ENCODE measurements at places on chromosomes 4 and X. TPM values are rescaled to one million over a fixed set of nuclear protein-coding genes. Genes with fewer than 3 reads are reported as not detected.
A peak's percentile ranks its signal among the peaks of the same experiment; 100 is the strongest.

DNA sequence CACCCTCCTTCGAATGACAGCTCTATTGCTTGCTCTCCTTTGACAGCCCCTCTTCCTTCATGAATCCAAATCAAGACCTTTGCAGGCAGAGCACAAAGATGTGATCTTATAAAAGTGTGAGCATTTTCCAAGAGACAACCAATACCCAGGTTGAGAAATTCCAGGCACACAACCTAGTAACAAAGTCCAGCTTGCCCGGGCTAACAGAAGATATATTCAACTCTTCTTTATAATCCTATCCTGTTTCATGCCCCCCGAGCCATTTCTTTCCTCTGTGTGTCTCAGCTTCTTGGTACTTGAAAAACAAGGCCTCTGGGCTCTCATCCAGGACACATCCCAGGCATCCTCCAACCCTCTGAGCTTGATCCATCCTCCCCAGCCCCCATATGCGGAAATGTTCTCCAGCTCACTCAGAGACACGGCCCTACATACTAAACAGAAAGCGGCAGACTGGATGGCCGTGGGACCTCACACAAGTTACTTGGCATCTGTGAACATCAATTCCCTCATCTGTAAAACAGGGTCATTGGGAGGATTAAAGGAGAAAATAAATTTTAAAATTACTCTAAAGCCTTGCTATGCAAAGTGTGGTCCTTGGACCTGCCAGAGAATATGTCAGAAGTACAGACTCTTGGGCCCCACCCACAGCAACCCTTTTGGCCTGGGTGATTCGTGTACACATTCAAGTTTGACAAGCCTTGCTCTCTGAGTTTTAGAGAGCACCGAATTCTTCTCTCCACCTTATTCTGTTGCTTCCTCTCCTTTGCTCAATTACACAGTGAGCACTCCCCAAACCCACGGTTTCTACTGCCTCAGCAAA is 627.0 kb downstream of the BCOR start:
- DNase-seq = no peak

SLC10A7 gene
- polyA plus RNA-seq = 1.9 TPM

- DNase-seq = peak; percentile 82
These were observed 201.3 kb downstream of the RBM46 start for GRCh38 chr4:154982187-154983047.

CLDN24 gene
- polyA plus RNA-seq = not detected

GRCh38 chr4:113537628-113538027 is 223.9 kb downstream of the CAMK2D start:
- no peak for DNase-seq

- no peak for DNase-seq
These were observed 761 bp downstream of the CLRN2 start for GRCh38 chr4:17515445-17516407.

- DNase-seq = no peak
These were observed 2089.6 kb upstream of the TENM3 start for GRCh38 chr4:180153587-180153986.

SRPX2 gene
- polyA plus RNA-seq = 0.30 TPM

PFKFB1 gene
- polyA plus RNA-seq = 0.15 TPM

GRCh38 chrX:76183289-76184049 is 10.6 kb downstream of the PBDC1 start:
- peak; percentile 67 for DNase-seq

DNA sequence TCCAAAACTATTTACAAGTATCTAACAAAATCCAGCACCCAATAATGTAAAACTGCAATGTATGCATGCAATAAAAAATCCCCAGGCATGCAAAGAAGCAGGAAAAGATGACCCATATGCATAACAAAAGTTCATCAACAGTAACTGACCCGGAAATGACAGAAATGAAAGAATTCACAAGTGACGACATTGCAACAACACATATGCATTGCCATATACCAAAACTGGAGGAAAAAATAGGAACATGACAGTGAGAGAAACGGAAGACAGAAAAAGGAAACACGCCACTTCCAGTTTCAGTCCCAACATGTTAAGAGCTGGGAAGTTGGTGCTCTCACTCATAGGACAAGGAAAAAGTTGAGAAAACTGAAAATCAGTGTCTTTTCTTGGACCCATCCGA is 154.6 kb downstream of the EVC2 start:
- DNase-seq = no peak

- DNase-seq = peak; percentile 54
These were observed 613 bp upstream of the ARSJ start for GRCh38 chr4:113979905-113980615.

DNA sequence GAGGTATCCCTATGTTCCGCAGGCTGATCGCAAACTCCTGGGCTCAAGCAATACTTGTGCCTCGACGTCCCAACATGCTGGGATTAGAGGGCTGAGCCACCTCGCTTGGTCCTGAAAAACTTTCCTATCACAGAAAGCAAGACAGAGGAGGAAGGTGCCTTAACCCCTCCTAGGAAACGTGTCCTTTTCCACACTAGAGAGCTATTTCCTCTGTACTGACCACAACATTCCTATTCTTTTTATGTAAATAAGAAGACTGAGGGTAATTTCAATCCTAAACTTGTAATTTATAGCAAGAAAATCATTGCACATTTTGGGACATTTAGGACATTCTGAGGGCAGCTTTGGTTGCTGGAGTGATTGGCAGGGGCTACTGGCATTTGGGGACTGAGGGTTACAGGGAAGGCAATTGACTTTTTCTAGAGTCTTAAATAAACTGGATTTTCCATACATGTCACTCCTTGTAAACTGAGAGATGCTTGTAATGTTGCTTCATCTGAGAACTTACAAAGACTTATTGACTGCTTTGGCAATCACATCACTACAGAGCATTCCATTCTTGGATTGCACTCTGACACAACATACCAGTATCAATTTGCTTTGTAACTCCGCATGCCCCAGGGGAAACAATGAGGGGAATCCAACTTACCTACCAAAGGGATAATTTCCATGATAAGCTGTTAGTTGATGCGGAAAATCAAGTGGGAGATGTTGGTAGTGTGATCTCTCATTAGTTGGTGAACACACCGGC is 15.6 kb downstream of the XAGE3 start:
- no peak for DNase-seq

- DNase-seq = no peak
These were observed 156.9 kb downstream of the SOWAHB start for GRCh38 chr4:76740866-76741662.

- DNase-seq = peak; percentile 60
These were observed 132.9 kb downstream of the MSL3 start for GRCh38 chrX:11890836-11891514.

DNA sequence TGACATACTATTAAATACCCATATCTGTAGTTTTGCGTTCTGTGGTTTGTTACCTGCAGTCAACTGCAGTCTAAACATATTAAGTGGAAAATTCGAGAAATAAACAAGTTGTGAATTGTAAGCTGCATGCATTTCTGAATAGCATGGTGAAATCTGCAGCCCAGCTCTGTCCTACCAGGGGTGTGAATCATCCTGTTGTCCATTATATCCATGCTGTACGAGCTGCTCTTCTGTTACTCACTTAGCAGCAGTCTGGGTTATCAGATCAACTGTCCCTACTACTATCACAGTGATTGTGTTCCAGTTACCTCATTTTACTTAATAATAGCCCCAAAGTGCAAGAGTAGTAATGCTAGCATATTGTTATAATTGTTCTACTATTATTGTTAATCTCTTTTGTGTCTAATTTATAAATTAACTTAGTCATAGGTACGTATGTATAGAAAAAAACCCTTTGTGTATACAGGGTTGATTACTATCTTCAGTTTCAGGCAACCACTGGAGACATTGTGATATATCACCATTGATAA is 173.7 kb upstream of the FAT4 start:
- DNase-seq = peak; percentile 49

MBNL3 gene
- 1.6 TPM for polyA plus RNA-seq

PALLD gene
- 157 TPM for polyA plus RNA-seq

ASB5 gene
- not detected for polyA plus RNA-seq

- DNase-seq = no peak
These were observed 140.9 kb upstream of the JADE1 start for GRCh38 chr4:128668566-128668965.

DNA sequence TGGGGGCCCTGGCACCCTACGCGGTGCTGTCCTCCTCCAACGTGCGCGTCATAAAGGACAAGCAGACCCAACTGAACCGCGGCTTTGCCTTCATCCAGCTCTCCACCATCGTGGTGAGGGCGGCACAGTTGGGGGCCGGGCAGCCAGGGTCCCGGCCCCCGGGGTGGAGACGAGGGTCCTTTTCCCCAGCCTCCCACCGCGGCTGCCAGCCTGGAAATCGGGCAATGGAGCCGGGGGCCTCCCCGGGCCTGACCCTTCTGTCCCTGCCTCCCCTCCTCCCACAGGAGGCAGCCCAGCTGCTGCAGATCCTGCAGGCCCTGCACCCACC is 13.7 kb upstream of the UBA1 start:
- no peak for DNase-seq

GRCh38 chr4:176794651-176795050 is 1.9 kb upstream of the VEGFC start:
- DNase-seq = no peak

GRCh38 chrX:40174001-40174853 is 76.5 kb upstream of the BCOR start:
- DNase-seq = peak; percentile 39

UGT2B11 gene
- polyA plus RNA-seq = not detected

- DNase-seq = no peak
These were observed 63.4 kb upstream of the S100G start for GRCh38 chrX:16586377-16587112.

GRCh38 chr4:54643172-54643571 is 14.6 kb upstream of the KIT start:
- no peak for DNase-seq

- DNase-seq = no peak
These were observed 10.6 kb upstream of the CCNG2 start for GRCh38 chr4:77146186-77147078.

- no peak for DNase-seq
These were observed at the start of gene F11 for GRCh38 chr4:186265683-186266652. F11 (plus strand) TSS chr4:186266189; CDS start chr4:186267137, 948 bp downstream.

DNA sequence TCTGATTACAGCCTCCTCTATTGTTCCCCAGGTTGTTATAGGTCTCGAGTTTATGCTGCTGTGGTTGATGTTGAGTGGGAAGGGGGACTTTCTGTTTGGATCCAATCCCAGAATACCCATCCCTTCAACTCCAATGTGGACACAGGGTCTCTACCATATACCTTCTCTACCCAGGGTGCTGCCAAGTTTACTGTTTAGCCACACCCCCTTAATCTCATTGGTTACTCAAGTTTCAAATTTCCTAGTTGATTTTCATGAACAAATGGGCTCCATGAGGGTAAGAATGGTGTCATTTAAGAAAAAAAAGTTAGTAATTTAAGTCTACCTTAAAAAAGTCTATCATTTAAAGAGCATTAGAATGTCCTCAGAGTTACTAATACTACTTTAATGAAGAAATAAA is 3.6 kb upstream of the SPP1 start:
- DNase-seq = no peak

- DNase-seq = no peak
These were observed 53.2 kb downstream of the CPZ start for GRCh38 chr4:8645753-8646124.

AMER1 gene
- 0.04 TPM for polyA plus RNA-seq

RNF175 gene
- polyA plus RNA-seq = 1.4 TPM

- no peak for DNase-seq
These were observed 146.8 kb downstream of the FSTL5 start for GRCh38 chr4:162016991-162017390.

NXF3 gene
- polyA plus RNA-seq = not detected

KANTR gene
- 10.5 TPM for polyA plus RNA-seq

- DNase-seq = no peak
These were observed 152.3 kb upstream of the KLF3 start for GRCh38 chr4:38511702-38512101.

GRCh38 chr4:94974773-94975172 is 217.0 kb downstream of the BMPR1B start:
- DNase-seq = peak; percentile 57

DNA sequence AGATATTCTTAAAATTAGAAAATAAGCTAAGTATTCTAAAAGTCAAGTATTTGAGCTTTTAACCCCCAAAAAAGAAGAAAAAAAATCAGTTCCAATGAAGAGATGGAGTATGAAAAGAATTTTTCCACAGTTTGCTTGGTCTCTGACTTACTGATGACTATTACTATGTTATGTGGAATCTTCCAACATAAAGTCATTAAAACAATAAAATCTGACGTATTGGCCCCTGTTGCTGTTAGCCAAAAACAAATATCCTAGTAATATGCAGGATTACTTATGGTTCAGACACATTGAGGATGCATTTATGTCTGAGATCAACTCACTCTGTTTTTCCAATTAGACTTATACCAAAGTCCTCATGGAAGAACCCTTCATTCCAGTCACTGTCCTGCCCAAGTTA is 517.2 kb upstream of the ADGRL3 start:
- DNase-seq = no peak

GRCh38 chr4:174559894-174560293 is 37.6 kb upstream of the HPGD start:
- DNase-seq = no peak

DNA sequence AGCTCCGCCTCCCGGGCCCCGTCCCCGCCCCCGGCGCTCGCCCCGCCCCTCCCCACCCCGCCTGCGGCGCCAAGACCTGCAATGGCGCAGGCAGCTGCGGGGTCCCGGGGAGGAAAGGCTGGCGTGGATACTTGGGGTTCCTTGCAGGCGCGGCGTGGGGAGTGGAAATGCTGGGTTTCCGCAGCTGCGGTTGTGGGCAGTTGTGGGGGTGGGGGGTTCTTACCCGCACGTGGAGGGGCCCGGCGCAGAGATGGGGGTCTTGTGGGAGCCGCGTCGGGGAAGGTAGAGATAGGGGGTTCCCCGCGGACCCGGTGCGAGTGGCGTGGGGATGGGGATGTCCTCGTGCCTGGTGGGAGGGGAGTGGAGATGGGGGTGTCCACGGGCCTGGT is 680 bp upstream of the ASMTL start:
- no peak for DNase-seq

KLHL2 gene
- 39.8 TPM for polyA plus RNA-seq
